ENCODE measurements at places on chromosomes 5 and 9. TPM values are rescaled to one million over a fixed set of nuclear protein-coding genes. Genes with fewer than 3 reads are reported as not detected.

GFPT2 gene
- 13.2 TPM for total RNA-seq

PCDHGC4 gene
- total RNA-seq: 3.5 TPM

- no peaks in the 10 kb centered on the region for H3K36me3 ChIP-seq
- DNase-seq: no peak
- H3K4me3 ChIP-seq: peak overlapping the region; percentile 97
- H3K27me3 ChIP-seq: no peaks in the 10 kb centered on the region
- H3K27ac ChIP-seq: peak overlapping the region; percentile 98
- peaks cover 61% of the 10 kb centered on the region for H3K4me1 ChIP-seq
Observed at GRCh38 chr9:128551657-128552152, 682 bp upstream of the SPTAN1 start.

DNA sequence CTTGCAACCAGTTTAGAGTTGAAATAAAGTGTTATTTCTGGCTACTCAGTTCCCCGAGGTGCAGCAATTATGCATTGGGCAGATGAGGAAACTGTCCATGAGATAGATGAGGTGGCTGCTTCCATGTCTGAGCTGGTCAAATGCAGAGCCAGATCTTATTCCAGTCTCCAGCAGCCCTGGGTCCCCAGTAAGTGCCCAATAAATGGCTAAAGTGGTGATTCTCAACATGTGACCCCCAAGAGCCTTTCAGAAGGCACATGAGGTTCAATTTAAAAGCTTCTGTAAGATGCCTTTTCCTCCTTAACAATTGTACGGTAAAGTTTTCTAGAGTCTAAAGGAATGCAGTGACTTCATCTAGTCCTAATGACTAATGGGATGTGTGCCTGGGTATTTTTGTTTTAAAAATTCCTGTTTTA is 17.5 kb downstream of the ATOX1 start:
- no peaks in the 10 kb centered on the region for H3K36me3 ChIP-seq
- H3K4me3 ChIP-seq: no peak overlapping the region
- no peaks in the 10 kb centered on the region for H3K27me3 ChIP-seq
- no peak for DNase-seq
- peak overlapping the region; percentile 68 for H3K27ac ChIP-seq

DNA sequence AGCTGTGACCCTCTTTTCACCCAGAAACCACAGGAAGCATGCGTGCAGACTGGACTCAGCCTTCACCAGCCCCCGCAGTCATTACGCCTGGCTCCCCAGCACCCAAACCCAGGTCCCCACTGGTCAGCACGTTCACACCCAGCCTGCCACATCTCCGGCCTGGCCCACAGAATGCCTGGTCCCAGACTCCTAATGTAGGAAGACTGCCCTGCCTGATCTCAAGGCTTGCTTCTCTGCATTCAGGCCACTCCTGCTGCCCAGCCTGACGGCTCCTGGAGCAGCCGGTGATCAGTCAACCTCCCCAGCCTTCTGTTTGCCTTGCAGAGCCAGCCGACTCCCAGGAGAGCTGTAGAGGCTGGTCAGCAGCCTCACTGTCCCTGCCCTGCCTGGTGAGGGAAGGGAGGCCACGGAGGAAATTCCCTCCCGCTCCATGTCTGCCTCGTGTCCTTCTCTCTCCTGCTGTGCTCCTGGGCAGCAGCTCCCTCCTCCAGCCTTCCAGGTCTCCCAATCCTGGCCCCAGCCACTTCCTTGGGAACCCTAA is 25.4 kb downstream of the ADAMTS2 start:
- H3K27ac ChIP-seq: no peak overlapping the region
- H3K4me1 ChIP-seq: peaks cover 20% of the 10 kb centered on the region
- no peaks in the 10 kb centered on the region for H3K27me3 ChIP-seq
- H3K36me3 ChIP-seq: no peaks in the 10 kb centered on the region
